H9 (cell line): ENCODE measurements at places on chromosomes 3 and 15.

DNA sequence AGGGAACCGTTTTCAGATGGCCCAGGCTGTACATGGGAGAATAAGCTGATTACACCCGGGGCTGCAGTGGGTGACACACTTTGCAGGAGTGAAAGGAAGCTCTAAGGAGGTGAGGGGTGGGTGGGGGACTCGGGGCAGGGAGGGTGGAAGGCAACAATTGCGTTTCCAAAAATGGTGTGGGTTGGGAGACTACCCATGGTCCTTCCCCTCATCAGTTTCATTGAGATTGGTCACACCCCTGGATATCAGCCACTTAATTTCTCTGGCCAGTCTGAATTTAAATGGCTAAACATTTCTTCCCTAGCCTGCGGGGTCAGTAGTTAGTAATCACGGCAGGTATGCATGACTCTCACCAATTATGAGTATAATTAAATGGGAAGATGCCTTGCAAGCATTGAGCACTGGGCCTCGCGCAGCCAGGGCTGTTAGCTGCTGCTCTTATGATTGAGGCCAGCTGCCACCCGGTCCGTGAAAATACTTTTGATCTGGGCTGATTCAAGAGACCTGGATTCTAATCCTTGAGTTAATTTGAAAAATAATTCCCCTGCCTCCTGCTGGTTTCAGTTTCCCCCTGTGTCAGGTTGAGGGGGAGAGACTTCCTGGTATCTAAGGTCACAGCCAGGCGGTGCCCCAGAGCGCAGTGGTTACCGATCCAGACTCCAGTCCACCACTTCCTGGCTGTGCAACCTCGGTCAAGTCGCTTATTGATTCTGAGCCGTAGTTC, 23.3 kb downstream of the SLC6A6 start:
- no peak for DNase-seq

- no peak for DNase-seq
Measured at GRCh38 chr3:23331141-23331935, 128.2 kb downstream of the UBE2E2 start.

DNA sequence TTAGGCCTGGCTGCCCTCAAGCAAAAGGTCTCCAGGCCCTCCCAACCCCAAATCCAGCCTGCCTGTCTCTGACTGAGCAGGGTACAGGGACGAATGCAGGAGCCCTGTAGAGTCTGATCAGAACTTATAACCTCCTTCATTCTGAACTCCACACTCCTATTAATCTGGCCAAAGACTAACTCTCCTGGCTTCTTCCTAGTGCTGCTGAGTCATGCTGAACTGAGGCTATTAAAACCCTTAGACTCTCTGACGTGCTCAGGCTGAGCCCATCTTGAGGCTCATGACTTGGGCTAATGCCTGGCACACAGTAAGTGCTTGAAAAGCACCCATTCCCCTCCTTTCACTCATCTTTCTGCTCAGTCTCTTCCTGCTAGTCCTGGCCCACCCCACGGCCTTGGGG, 81.9 kb downstream of the NUP210 start:
- DNase-seq, result no peak

GRCh38 chr3:46143951-46144473, 64.1 kb downstream of the CCR1 start:
- no peak for DNase-seq

- DNase-seq, result no peak
Measured at GRCh38 chr3:74676-75243, 121.8 kb upstream of the CHL1 start.

GRCh38 chr3:52690560-52690959, 4.7 kb downstream of the GNL3 start:
- DNase-seq, result no peak

DNA sequence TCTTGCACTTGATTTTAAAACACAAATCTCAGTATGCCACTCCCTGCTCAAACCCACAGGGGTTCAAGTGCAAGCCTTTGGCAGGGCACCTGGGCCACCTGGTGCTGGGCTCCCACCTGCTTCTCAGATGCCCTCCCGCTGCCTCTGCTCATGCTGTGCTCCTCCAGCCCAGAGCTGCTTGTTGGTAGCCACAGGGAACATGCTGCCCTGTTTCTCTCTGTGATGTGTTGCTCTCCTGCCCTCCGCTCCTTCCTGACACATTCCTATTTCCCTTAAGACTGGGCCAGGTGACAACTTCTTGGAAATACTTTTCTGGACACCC, 27.1 kb upstream of the KY start:
- no peak for DNase-seq

DNA sequence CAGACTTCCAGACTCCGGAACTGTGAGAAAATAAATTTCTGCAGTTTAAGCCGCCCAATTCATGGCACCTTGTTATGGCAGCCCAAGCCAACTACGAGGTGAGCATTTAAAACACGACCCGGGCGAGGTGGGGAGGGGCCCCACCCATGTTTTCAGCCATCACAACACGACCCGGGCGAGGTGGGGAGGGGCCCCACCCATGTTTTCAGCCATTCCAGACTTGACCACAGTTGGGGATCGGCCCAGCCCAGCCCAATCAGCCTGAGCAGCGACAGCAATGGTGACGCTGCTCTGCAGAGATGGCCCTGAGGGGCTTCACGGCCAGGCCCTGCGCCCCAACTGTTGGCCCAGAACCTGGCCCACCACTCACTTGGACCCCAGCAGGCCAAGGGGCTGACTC, 93.1 kb downstream of the ATP10A start:
- DNase-seq, result no peak

DNA sequence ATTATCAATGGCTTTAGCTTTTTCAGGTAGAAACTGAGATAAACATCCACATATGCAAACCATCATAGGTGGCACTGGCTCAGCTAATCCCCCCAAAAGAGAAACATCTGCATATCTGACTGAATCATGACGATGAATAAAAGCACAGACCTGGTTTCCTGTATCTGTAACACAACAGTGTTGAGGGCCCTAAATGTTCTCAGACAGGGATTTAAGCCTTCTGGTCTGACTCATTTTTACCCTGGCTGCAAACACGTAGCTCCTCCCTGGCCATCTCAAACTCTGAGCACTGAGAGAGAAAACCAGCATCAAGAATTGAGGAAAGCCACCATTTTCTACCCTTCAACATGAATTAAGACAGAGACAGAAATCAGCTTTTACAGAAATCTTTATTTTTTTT, 35.2 kb downstream of the GLB1 start:
- no peak for DNase-seq

DNA sequence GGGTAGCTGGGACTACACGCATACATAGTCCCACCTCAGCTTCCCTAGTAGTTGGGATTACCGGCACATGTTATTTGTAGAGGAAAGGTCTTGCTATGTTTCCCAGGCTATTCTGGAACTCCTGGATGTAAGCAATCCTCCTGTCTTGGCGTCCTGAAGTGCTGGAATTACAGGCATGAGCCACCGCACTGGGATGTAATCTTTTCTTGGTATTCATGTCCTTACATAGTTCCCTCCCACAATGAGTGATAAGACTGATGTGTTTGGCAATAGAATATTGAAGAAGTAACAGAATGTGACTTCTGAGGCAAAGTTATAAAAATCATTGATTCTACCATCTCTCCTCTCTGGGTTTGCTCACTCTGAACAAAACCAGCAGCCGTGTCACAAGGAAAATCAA, 22.7 kb upstream of the ALCAM start:
- DNase-seq, result no peak

DNA sequence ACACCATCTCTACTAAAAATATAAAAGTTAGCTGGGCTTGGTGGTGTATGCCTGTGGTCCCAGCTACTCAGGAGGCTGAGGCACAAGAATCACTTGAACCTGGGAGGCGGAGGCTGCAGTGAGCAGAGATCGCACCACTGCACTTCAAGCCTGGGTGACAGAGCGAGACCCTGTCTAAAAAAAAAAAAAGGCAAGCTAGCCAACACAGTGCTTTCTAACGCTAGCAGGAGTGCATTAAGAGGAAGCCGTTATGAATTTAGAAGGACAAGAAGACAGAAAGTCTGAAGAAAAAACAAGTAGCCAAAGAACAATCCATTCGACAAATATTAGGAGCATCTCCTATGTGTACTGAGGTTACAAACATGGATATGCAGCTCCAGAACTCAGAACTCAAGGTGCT, 28.6 kb downstream of the BHLHE40 start:
- DNase-seq, result no peak

GRCh38 chr3:189355481-189356201, 183.9 kb downstream of the TPRG1 start:
- DNase-seq, result peak; percentile 30

- DNase-seq, result no peak
Measured at GRCh38 chr15:60381148-60381788, 16.5 kb downstream of the ANXA2 start.

- no peak for DNase-seq
Measured at GRCh38 chr3:43319794-43320193, 33.5 kb downstream of the SNRK start.

- no peak for DNase-seq
Measured at GRCh38 chr3:29212789-29213433, 68.0 kb upstream of the RBMS3 start.
